ENCODE measurements at places on chromosomes 1 and 21.

DNA sequence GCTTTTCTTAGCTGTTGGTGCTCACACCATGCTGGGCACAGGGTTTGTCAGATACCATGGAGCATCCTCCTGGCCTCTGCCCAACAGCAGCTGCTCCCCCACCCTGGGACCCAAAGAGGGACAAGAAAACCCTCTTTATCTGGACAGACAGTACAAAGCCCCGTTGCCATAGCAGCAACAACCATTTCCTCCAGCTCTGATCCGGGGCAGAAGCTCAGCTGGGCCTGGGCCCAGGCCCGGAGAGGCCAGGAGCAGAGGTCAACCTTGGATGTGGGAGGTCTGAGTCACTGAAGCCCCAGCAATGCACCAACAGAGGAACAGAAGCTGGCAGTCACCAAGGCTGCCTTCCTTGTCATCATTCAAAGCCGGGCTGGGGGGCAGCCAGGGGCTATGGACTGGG is 228.4 kb upstream of the POU3F1 start:
- no peak for DNase-seq

DNA sequence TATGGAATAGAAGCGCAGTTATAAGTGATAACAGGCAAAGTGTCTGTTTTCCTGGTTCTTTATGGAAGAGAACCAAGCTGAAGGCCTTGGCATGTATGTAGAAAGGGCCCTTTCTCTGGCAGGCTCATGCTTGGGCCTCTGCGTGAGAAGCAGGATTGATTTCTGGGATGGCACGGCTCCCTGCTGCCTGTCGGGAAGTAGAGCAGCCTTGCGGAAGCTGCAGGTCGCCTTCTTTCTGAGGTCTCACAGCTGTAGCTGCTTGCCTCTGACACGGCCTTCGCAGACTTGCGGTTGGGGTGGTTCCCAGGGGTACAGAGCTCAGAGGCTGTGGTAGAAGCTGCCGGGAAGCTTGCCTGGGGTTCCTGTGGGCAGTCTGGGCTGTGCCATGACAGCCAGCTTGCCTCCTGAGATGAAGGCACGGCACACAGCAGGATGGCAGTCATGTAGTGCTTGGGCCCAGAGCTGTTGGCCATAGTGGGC is 39.4 kb downstream of the TRAPPC10 start:
- DNase-seq = no peak

DNA sequence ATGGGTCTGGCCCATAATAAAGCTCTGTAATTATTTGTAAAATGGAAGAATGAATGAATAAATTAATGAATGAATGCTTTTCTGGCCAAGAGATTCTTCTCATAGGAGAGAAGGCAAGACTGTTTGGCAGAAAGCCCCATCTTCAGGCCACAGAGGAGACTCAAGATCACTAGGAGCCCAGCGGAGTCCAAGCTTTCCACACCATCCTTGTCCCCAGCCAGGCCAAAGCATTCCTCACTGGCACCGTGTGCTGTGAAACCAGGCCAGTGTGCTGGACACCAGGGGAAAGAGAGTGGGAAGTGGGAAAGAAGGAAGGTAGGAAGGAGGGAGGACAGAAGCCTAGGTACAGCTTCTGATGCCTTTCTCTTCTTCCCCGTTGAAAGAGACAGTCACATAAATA is 86.4 kb downstream of the PLXNA2 start:
- no peak for DNase-seq

DNA sequence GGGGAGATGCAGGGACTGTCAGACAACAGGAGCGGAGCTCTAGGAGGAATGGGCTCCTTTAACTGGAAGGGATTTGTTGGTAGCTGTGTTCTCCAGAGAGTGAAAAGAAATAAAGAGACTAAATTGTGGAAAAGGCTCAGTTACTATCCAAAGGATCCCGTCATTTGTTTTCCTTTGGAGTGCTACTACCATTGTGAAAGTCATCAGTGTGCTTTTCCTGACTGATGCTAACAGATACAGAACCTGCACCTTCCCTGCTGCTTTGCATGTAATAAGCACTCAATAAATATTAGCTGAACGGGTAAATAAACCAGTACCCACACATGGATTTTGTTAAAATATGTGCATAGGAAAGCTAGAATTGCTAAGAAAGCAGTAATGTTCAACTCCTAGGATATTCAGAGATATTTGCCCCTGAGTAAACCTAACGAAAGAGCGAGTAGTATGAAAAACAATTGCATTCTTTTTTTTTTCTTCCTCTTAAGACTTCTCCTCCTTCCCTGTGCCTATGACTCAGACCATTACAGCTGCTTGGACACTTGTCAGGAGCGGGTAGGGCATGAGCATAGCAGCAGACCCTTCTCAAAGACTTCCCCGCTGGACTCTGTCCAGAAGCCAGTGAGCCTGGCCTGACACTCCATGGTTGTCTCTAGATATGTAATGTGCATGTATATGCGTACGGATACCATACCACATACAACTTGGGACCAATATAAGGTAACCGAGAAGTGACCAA is 41.7 kb downstream of the PTGFRN start:
- no peak for DNase-seq

GRCh38 chr1:97820470-97821188 is 100.2 kb downstream of the DPYD start:
- DNase-seq = no peak

GRCh38 chr1:56901716-56902115 is 47.1 kb downstream of the C8A start:
- DNase-seq = no peak

DNA sequence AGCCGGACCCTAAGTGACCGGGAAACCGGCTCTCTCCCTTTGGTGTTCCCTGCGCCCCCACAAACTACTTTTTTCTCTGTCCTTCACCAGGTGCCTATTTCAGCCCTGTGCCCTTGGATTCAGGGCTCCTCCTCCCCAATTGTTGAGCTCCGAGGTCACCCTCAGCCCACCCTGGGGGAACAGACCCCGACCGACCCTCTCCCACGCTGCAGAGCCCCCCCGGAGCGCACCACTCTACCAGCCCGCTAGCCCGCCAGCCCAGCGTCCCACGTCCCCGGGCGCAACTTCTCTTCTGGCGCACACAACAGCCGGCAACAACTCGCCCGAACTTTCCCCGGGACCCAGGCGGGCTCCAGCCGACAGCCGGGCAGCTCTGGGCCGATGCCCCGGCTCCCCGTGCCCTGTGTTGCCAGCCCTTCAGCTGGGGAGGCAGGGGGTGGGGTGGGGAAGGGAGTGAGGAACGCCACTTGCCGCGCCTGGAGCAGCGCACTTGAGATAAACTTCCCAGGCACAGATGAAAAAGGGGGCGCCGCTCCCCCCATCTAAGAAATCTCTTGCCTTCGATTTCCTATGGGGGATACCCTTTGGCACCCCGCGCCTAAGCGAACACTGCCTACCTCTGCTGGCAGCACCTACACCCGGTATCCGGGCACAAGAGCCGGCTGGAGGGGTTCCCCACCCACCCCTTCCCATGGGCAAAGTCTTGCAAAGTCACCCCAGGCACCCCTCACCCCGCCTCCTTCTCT is 997 bp downstream of the CASZ1 start:
- DNase-seq = no peak

GRCh38 chr1:226571893-226572292 is 23.3 kb downstream of the STUM start:
- DNase-seq = no peak

DNA sequence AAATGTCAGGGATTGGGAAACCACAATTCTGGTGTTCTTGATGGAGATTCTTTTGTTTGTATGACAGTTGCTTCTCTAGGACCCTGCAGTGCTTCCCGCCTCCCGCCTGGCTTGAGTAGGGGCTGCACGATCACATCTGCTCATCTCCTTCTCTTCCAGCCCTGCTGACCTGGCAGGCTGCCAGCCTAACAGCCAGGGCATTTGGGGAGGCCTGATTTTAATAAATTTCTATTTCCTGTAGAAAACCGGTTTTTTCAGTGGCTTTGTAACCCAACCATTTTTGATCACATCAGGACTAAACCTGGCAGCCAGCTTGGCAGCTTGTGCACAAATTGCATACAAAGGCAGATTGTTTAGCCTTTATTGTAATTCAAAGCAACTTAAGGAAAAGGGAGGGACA is 78.9 kb downstream of the UBE2U start:
- no peak for DNase-seq

DNA sequence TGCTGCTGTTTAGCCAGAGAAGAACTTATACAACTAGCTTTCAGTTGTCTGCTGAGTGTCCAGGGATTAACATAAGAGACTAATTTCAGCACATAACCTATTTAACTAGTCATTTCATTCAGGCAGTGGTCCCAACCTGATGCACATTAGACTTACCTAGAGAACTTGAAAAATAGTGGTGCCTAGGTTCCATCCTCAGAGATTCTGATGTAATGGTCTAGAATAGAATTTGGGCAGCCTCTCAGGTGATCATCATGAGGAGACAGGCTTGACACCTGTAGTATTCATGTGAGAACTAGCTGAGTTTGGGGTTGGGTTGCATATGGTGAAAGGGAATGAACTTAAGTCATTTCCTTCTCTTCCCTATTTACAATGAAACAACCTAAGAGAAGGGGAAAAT is 24.8 kb downstream of the CNST start:
- DNase-seq = no peak

- DNase-seq = no peak
Observed at GRCh38 chr1:36971852-36972618, 62.3 kb downstream of the GRIK3 start.

GRCh38 chr1:180451504-180451903 is 50.9 kb downstream of the ACBD6 start:
- DNase-seq = no peak

GRCh38 chr1:212655668-212656440 is 43.8 kb downstream of the BATF3 start:
- no peak for DNase-seq

GRCh38 chr1:98325646-98326440 is 335.7 kb upstream of the SNX7 start:
- DNase-seq = peak; percentile 80

DNA sequence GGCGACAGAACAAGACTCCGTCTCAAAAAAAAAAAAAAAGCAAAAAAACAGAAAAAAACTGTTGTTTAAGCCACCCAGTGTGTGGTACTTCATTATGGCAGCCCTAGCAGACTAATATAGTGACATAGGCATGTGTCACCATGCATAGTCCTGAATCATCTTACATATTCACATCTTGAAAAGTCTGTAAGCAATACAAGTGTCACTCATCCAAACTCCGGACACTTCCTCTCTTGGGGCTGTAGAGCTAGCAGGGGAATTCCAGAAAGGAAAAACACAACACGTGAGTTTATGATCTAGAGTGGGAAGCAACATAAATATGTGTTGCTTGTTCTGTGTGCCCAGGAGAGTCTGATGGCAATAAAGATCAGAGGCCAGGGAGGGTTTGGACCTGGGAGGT is 81.6 kb upstream of the KCNE2 start:
- DNase-seq = peak; percentile 38

DNA sequence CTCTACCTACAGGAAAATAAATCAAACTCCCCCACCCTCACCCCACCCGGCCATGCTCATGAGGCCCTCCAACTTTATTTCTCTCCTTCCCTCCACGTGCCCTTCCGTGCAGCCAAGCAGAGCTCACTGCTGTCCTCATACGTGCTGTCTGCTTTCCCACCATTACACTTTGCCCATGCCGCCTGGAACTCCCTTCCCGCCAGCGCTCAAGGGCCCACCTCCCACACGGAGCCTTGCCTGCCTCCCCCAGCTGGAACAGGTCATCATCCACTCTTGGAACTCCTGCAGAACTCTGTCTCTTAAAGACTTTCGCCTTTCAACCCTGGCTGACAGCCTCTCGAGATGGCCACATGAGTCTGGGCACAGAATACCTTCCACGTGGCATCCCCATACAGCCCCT is 42.4 kb downstream of the GLIS1 start:
- DNase-seq = no peak

GRCh38 chr1:77313491-77313890 is 31.7 kb downstream of the AK5 start:
- no peak for DNase-seq

- DNase-seq = no peak
Observed at GRCh38 chr1:233582439-233582838, 31.5 kb upstream of the KCNK1 start.

- no peak for DNase-seq
Observed at GRCh38 chr1:40715491-40716059, 24.1 kb downstream of the NFYC start.

DNA sequence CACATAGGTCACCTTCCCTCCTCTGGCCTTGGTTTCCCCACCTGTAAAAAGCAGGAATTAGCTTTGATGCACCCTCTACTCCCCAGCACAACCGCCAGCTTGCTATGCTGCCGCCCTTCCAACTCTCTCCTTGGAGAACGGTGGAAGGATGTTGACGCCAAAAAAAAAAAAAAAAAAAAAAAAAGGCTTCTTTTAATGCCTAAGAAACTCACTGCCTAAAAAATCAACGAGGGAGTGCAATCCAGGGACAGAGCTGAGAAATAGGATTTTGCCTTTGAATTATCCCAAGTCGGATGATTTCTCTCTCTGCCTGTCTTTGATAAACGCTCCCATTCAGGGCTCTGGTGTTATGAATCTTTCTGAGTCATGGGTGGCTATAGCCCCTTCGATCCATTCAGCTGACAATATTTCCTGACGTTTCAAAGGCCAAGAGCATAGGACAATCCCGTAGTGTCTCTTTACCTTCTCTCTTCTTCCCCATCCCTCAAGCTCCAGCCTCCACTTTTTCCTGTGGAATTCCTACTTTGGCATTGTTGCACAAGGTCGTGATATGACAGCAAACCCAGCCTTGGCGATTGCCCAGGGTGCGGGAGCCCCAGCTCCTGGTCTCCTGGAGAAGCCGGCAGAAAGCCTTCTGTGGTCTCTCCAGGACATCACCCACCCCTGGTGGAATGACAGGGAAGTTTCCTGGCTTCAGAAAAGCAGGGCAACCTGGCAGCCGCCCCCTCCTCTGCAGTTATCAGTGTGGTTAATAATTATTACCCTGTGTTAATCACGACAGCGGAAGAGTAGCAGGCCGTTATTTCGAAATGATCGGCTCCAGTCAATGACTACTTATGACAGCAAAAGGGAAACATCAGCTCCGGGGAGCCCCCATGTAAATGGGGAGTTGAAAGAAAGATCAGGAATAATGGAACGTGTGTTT is 8.0 kb upstream of the PLXNA2 start:
- no peak for DNase-seq

- no peak for DNase-seq
Observed at GRCh38 chr1:158652721-158653334, 33.7 kb downstream of the SPTA1 start.

GRCh38 chr21:35563885-35564451 is 496.4 kb downstream of the SETD4 start:
- DNase-seq = no peak

DNA sequence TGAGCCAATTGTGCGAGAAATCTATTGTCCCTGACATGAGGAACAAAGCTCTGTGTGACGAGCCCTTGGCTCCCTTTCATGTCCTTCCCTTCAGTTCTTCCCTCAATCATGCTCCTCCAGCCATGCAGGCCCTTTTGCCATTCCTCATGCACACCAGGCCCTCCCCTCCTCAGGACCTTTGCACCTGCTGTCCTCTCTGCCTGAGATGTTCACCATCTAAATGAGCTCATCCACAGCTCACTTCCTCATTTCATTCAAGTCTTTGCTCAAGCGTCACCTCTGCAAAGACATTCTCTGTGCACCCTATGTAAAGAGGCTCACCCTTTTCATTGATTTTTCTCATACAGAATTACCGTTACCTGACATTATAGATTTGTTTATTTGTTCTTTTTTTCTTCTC is 43.7 kb downstream of the C8B start:
- DNase-seq = no peak
